M059J (cell line): ENCODE measurements at places on chromosomes 13 and 19. TPM values are rescaled to one million over a fixed set of nuclear protein-coding genes. Genes with fewer than 3 reads are reported as not detected.

Gene ZNF575
- not detected in 2 replicates for total RNA-seq

Gene PLPP2
- 32.6 and 39.3 TPM in 2 replicates for total RNA-seq

Gene TYROBP
- total RNA-seq = not detected in 2 replicates

Gene ZNF600
- total RNA-seq = 7.4 and 7.6 TPM in 2 replicates

Gene GRIN2D
- 0.42 and 1.2 TPM in 2 replicates for total RNA-seq
